ENCODE measurements at places on chromosomes 4 and X. TPM values are rescaled to one million over a fixed set of nuclear protein-coding genes. Genes with fewer than 3 reads are reported as not detected.

The JADE1 gene
- total RNA-seq = 26.7 TPM

The AKAP4 gene
- total RNA-seq = not detected

The MXRA5 gene
- total RNA-seq = not detected

The FRG2 gene
- not detected for total RNA-seq

The OSTC gene
- total RNA-seq = 143 TPM

The CXorf51B gene
- not detected for total RNA-seq

The RHOXF1 gene
- not detected for total RNA-seq

DNA sequence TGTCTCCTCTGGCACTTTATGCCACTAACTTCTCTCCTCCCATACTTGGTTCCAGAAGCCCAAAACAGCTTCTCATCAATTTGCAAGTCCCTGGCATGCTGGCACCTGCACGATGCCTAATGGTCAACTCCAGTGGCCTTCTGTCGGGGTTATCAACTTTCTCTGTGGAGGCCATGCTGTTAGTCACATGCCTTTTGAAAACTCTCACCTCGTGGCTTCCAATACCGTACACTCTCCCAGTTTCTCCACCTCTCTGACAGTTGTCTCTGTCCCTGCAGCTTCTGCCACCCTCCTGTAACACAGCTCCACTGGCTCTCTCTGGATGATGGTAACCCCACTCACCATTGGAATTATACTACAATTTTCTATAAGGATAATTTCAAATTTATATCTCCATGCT is 324.0 kb downstream of the NR3C2 start:
- no peak for DNase-seq

DNA sequence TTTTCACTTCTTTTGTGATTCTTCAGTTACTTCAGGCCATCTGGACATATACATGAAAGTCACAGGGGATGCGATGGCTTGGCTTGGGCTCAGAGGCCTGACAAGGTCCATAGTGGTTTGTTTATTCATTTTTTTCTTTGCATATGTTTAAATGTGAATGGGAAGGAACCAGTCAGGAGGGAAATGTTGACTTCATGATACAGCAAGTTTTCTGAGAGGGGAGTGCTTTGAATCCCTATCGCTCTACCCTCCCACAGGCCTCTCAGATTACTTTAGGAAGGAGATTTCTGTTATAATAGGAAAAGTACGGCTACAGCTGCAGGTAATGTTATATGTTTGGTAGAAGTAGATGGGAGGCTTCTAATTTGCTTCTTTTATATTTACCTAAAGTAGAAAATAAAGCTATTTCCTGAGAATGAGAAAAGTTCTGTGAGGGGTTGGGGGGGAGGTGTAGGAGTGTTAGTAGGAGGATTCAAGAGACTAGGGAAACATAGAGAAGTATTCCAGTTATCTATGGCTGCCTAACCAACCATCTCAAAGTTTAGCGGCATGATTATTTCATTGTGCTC is 322.9 kb downstream of the RAPGEF2 start:
- DNase-seq = no peak

- DNase-seq = peak; percentile 30
These were observed 94.8 kb downstream of the CLNK start for GRCh38 chr4:10589799-10590198.

DNA sequence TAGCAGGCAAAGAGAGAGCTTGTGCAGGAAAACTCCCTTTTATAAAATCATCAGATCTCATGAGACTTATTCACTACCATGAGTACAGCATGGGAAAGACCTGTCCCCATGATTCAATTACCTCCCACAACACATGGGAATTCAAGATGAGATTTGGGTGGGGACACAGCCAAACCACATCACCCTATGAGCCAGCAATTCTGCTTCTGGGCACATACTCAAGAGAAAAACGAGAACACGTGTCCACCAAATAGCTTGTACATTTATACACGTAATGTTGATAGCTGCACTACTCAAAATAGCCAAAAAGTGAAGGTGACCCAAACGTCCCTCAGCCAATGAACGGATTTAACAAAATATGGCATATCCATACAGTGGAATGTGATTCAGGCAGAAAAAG is 94.5 kb upstream of the DHRSX start:
- DNase-seq = no peak

- DNase-seq = peak; percentile 16
These were observed 860.9 kb upstream of the LCORL start for GRCh38 chr4:18882468-18882867.

GRCh38 chr4:158005021-158005420 is 167.8 kb downstream of the GASK1B start:
- DNase-seq = no peak

DNA sequence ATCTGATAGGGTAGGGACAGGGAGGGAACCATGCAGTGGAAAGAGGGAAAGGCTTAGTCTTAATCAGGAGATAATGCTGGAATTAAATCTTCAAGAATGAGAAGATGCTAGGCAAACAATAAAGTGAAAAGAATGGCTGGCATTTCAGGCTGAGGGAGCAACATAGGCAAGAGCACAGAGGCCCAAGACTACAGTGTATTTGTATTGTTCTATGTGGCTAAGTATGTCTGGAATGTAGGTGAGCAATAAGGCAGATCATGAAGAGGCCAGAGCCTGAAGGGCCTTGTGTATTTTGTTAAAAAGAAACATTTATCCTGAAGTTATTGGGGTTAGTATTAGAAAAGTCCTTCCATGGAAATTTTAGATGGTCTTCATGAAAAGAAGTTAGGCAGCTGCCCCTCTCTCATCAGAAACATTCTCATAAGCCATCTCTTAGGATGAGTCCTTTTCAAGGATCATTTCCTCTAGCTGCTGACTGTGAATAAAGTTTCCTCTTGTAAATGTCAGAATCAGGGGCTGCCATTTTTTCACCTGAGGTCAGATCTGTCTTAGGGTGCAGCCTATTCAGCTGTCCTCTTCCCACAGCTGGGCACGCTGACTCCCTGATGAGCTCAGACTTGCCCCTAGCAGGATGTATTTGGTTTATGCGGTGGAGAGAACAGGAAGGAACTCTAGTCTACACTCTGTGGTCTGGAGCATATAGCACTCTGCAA is 46.3 kb downstream of the ATP10D start:
- no peak for DNase-seq

GRCh38 chr4:161254375-161254774 is 909.4 kb downstream of the FSTL5 start:
- peak; percentile 2 for DNase-seq

DNA sequence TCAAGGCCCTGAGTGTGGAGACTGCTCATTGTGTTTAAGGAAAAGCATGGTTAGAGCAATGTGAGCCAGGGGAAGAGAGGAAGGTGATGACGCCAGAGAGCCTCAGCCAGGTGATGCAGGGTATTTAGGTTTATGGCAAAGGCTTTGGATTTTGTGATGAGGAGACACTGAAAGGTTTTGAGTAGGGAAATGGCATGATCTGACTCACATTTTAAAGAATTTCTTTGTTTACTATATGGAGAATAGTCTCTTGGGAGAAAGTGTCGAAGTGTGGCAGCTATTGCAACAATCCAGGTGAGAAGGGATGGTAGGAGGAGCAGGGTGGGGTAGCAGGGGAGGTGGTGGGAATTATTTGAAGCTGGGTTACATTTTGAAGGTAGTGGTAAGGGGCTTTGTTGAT is 293.4 kb upstream of the IGFBP7 start:
- no peak for DNase-seq

DNA sequence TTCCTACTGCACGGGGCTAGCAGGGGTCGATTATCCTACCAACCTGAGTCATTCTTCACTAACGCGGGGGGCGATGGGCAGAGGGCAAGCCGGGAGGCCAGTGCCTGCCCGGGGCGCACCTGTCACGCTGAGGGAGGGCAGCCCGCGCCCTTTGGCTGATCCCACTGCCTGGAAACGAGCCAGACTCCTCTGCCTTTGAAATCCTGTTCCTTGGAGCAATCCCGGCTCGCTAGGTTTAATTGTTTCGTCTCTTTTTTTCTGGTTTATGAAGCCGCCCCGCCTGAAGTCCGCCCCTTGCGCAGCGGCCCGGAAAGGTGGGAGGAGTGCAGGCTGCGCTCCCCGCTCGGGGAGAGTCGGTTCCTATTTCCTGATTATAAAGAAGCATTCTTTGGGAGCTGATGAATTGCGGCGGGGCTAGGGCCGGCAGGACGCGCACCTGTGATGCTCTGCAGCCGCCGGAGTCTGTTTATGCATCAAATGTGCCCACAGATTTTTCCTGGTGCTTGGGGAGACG is 484.2 kb downstream of the BCOR start:
- DNase-seq = no peak

- no peak for DNase-seq
These were observed 6.7 kb upstream of the LRBA start for GRCh38 chr4:151021637-151022334.

- no peak for DNase-seq
These were observed 340.1 kb downstream of the GPAT3 start for GRCh38 chr4:83876047-83876446.

DNA sequence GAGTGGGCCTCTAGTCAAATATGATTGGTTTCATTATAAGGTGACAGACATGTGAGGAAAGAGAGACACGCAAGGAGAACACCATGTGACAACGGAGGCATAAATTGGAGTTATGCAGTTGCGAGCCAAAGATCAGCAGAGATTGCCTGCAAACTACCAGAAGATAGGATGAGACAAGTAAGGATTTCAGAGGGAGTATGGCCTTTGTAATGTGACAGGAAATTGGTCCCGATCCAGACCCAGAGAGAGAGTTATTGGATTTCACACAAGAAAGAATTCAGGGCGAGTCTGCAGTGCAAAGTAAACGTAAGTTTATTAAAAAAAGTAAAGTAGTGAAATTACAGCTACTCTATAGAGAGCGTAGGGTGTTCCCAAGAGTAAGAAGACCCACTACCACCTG is 35.7 kb upstream of the NDST4 start:
- no peak for DNase-seq

- peak; percentile 38 for DNase-seq
These were observed 155.0 kb upstream of the MAP3K15 start for GRCh38 chrX:19670321-19670750.

- no peak for DNase-seq
These were observed 156.7 kb downstream of the ATP10D start for GRCh38 chr4:47641755-47642154.

- DNase-seq = no peak
These were observed 52.3 kb upstream of the EDNRA start for GRCh38 chr4:147428583-147428982.

DNA sequence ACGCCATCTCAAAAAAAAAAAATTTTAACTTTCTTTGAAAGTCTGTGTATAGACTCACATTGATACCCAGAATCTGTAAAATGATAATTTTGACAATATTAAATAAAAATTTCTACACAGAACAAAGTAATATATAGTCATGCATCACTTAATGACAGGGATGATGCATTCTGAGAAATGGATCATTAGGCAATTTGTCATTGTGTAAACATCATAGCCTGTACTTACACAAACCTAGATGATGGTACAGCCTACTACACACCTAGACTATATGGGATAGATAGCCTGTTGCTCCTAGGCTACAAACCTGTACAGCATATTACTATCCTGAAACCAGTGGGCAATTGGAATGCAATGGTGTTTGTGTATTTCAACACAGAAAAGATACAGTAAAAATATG is 107.7 kb downstream of the BLTP1 start:
- no peak for DNase-seq

GRCh38 chrX:154082396-154083125 is 15.0 kb downstream of the MECP2 start:
- DNase-seq = peak; percentile 38

- DNase-seq = peak; percentile 0
These were observed 26.4 kb downstream of the MOSPD2 start for GRCh38 chrX:14899607-14900006.

DNA sequence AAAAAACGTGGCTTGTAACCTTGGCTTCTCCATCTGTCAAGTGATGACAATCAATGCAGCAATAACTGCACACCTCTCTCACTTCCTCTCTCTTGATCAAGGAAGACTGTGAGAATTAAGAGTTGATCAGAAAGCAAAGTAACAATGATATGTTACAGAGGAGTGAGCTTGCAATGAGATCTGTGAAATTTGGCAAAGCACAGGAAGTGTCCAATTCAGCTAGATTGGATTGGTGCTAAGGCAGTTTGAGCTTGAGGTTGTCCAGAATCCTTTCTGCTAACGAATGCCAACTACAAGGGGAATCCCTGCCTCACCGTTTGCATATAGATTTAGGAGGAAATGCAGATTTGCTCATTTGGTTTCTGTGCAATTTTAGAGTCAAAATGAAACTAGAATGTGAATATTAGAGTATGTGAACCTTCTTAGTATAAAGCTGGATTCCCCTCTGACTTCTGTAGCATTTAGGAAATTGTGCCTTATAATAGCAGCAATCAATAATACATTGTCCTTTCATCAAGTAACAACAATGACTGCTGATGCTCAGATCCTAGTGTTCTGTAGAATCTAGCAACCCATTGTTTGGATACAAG is 346.4 kb downstream of the PTTG2 start:
- DNase-seq = no peak

DNA sequence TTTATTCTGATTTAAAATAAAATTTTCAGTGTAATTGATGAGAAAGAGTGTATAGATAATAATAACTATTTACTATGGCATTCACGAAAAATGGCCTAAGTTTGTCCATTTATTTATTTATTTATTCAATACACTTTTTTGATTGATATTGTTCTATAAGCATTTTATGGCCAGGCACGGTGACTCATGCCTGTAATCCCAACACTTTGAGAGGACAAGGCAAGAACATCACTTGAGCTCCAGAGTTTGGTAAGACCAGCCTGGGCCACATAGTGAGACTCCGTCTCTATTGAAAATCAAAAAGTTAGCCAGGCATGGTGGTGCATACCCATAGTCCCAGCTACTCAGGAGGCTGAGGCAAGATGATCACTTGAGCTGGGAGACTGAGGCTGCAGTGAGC is 25.7 kb downstream of the GASK1B start:
- DNase-seq = no peak

Data from NCI-H460 (cell line).